ENCODE measurements at places on chromosomes 16 and 17.

DNA sequence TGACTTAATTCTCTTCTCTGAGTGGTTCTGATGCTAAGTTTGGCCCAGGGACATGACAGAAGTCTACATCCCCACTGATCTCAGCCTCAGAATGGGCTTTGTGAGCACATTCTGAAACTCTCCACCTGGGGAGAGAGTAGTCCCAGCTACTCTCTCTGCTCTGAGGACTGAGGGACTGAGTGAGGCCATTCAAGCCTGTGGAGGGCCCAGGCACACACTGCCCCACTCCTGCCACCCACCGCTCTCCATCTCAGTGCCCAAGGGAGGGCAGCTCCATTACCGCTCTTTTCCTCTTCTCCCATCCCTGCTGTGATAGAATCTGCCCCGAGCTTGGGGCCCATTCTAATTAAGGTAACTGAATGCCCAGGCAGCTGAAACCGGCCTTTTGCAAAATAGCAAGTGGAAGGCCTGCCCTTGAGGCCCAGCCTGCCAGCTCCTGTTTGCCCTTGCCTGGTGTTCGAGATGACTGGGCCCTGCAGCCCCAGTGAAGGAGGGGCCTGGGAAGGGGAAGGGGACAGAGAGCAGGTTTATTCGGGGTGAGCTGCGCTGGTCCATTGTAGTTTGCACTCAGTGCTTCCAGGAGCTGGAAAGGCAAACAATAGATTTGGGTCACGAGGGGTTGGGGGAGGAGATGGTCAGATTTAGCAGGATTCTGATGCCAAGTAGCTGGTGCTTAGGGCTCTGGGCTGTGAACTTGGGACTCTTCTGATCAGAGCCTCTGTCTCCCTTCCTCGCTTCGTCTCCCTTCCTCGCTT is 76.2 kb downstream of the RAB11FIP4 start:
- DNase-seq: no peak

DNA sequence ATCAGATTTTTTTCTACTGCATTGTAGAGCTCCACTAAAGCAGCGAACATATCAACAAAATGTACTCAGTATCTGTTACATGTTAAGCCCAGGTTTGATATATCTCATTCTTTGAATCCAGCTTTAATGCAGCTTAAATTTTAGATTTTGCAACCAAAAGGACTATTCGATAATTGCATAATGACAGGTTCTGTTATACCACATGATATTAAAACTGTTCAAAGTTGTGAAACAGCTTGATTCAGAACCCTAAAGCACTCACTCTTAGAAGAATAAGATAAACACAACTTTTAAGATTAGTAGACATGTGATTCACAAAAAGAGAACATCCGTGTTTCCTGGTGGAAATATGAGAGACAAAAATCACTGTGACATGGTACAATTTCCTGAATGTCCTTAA is 427.9 kb downstream of the CDH11 start:
- no peak for DNase-seq

GRCh38 chr16:995783-996182 is 14.2 kb downstream of the SOX8 start:
- no peak for DNase-seq

- no peak for DNase-seq
Observed at GRCh38 chr17:40157973-40158372, 17.6 kb downstream of the CASC3 start.

DNA sequence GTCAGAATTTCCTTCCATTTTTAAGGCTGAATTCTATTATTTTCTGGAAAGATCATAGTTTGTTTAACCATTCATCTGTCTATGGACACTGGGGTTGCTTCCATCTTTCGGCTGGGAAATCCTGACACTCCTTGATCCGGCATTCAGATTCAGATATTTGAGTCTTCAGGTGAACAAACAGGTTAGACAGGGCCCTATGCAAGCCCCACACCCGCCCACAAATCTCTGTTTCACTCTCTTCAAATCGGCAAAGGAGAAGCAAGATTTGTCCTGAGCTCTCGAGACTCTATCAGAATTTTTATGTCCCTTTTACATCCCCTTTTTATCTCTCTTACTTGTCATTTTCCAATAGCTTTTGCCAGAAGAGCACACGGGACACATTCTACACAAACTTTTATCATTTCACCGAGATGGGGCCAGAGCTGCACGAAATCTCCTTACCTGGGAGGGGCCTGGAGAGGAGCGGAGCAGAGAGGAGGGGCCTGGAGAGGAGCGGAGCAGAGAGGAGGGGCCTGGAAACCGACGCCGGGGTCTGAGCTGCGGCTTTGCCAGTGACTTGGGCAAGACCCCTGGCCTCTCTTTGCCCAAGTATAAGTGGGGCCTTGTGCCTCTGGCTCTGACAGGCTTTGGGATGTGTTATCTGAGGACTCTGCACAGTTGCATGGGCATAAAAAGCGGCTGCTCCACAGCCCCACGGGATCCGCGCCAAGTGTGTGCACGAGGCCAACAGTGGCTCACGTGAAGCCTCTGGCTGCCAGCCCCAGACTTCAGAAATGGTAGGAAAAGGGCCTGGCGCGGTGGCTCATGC is 54.3 kb upstream of the RBFOX3 start:
- DNase-seq: no peak

DNA sequence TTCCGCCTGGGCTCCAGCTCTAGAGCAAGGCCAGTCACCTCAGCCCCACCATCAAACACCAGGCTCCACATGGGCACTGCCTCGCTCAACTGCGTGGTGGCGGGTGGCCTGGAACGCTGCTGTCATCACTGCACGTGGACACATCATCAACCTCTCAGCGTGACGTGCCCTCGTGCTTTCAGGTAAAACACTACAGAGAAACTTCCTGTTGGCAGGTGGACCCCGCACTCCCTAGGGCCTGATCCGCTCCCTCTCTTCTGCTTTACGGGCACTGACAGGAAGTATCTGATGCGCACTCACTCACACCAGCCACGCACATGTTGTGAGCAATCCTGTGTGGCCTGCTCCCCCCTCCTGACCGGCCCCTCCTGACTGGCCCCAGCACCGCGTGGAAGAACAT is 87.4 kb downstream of the ANKRD11 start:
- no peak for DNase-seq

DNA sequence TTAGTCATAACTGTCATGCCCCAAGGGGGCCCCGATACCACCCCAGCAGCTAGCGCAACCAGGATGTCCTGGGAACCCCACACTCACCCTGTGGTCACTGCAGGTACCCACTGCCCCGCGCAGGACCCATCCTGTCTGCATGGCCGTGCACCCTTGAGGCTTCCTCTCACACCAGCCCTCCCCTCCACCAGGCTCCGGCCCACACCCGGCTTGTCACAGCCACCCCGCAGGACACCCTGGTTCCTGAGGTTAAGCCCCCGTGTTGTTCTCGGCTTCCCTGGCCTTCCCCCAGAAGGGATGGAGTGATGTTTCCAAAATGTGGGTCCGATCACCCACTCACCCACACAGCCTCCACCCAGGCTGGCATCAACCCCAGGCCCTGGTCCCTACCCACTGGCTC is 7.5 kb downstream of the DNASE1L2 start:
- no peak for DNase-seq

DNA sequence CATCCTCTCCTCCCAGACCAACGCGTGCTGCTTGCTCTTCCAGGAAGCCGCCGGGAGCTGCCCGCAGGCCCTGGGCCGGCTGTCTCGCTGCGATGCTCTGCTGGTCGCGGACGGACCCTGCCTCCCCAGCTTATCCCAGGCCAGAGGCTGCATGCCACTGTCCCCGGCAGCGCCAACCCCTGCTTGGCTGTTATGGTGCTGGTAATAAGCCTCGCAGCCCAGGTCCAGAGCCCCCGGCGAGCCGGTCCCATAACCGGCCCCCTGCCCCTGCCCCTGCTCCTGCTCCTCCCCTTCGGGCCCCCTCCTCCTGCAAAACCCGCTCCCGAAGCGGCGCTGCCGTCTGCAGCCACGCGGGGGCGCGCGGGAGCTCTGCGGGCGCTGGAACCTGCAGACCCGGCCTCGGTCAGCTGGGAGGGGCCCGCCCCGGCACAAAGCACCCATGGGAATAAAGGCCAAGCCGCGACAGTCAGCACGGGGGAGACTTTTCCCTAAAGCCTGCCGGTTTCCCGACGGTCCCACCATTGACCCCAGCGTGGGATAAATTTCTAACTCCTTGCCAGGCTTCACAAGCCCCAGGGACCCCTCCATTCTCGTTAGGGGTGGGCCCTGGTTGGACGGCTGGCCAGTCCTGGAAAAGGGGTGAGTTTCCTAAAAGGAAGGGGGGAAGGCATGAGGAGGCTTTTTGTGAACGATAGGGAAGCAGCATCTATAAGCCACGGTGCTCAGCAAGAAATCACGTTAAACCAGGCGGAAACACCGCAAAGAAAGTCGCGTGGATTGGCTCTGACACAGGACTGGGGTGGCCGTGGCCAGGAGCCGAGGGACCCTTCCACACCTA is 11.2 kb downstream of the ENPP7 start:
- peak; percentile 20 for DNase-seq

DNA sequence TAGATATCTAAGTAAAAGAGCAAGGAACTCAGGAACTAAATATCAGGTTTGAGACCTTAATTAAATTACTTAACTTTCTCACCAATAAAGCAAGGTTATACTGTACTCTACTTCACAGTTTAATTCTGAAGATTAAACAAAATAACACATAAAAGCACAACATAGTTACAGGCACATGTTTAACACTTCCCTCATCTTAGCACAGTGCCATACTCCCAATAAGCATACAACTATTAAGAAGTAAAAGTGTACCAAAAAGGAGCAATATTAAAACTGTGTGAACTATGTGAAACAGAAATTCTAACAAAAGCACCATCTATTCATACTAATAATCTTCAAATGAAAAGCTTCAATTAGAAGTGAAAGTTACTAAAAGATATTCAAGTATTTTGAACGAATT is 2.2 kb downstream of the APPBP2 start:
- DNase-seq: no peak

DNA sequence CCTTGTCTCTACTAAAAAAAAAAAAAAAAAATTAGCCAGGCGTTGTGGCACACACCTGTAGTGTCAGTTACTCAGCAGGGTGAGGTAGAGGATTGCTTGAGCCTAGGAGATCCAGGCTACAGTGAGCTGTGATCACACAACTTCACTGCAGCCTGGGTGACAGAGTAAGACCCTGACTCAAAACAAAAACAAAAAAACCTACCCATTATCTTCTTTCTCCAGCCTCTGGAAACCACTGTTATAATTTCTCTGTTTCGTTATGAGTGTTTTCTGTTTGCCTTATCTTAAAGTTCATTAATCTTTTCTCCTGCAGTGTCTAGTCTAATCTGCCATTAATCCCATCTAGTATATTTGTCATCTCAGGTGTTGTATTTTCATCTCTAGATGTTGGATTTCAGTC is 18.6 kb upstream of the CLTC start:
- no peak for DNase-seq

DNA sequence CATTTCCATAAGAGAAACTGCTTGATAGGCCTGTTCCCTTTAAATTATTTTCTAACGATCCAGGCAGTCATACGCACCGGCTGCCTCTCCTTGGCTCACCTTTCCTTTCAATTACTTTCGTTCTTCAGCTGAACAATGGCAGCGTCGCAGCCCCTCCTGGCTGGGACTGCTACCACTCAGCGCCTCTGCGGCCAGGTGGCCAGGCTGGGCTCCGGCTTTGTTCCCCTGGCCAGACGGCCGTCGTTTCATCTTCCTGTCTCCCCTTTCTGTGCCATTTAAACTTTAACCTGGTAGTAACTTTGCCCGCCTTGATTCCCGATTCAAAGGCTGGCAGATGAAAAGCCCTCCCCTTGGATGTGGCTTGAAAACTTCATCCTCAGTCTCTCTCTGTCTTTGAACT is 79.0 kb downstream of the C16orf78 start:
- DNase-seq: no peak

DNA sequence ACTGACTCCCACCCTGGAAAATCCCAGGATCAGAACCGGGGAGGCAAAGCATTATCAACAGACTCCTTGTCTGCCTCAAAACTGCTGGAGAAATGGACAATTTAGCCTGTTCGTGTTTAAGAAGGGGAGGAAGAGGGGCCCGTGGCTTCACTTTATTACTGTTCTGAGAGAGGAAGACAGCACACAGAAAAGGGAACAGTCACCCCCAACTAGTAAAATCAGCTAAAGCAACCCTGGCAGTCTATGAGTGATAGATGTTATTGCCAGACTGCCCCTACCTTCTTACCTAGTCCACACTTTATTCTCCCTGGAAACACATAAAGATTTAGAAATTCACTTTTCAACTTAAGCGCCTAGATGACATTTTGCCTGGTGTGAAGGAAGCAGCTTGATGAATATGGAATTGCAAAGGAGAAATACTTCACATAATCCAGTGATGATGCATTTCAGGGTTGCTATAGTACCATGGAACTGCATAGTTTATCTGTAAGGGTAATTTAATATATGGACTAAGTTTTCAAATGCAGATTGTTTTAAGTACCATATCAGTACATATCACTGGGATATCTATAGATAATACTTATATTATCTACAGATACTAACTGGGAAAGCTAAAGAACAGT is 36.9 kb upstream of the TRAP1 start:
- peak; percentile 1 for DNase-seq

- no peak for DNase-seq
Observed at GRCh38 chr16:81832801-81833547, 53.9 kb downstream of the PLCG2 start.

DNA sequence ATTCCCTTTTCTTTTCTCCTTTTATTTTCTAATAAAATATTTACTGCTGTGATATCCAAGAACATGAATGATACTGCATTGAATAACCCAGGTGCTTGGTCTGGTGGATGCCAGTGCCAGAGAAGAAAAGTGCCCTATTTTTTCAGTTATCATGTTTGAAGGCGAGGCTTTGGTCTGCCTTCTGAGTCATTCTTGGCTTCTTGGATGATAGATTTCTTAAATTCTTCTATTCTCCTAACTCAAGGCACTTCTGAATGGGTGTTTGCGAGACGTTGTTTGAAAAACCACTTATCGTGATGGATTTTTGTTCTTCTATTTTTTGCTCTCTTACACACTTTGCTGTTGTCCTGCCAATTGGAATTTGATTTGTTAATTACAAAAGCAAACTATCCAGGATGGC is 66.7 kb downstream of the FTO start:
- DNase-seq: no peak

- no peak for DNase-seq
Observed at GRCh38 chr17:1890758-1891450, 61.1 kb downstream of the RPA1 start.

All from SW 1271 (cell line).